ENCODE measurements at places on chromosomes 2 and 18.

DNA sequence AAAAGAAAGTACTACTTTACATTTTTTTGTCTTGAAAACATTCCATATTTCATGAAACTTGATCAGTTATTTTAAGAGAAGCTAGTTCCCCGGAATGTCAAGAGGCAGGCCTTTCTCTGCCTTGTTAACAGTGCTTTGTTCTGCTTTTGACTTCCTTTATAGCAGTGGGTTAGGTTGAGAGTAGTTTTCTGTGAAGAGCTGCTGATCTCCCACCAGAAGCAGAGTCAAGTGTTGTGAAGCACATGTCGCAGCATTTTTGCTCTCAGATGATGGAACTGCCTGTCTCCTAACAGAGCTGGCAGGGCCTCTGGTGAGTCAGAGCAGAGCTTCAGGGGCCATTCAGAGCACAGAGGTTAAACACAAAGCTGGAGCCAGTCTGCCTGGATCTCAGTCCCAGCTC is 871.8 kb downstream of the SLC4A3 start:
- no peak for DNase-seq

DNA sequence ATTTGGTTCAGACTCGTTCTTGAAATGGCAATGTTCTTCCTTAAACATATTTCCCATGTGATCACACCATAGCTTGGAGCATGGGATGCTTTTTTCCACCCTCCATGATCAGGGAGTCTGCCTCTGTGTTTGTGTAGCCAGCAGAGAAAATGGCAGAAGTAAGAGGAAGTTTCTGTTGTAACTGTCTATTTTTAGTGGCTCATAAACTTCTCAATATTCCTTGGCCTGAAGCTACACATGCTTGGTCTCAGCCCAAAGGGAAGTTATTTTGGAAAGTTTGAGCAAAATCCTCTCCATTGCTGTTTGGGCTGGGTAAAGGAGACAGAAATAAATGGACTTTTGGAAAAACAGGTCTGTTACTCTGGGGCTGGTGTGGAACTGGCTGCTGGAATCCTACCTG is 33.4 kb upstream of the ITGA6 start:
- DNase-seq: no peak

DNA sequence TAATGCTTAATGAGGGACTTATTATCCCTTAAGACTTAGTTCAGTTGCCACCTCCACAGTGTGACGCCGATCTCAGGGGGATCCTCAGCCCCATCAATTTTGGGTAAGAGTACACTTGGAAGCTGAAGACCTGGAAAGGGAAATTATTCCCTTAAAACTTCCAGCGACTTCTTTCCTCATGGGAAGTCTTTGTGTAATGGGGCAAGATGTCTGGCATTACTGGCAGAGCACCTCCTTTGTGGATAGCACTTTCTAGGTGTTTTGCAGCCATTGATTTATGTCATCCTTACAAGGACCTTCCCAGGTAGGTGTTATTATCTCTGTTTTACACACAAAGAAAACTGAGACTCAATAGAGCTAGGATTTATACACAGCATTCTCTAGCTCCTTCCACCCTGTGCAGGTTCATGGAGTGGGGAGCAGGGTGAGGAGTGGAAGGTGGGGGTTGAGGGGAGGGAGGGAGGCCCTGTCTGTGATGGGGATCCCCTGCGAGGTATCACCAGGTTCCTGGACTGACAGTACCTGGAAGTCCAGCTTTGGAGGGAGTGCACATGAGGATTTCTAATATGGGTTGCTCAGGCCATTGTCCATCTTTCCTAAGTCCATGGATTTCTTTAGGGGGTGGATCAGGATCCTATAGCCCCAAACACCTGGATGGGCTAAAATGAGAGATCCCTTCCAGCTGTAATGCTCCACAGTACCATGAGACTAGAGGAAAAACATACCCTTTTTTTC is 79.4 kb downstream of the MYCN start:
- DNase-seq: no peak

DNA sequence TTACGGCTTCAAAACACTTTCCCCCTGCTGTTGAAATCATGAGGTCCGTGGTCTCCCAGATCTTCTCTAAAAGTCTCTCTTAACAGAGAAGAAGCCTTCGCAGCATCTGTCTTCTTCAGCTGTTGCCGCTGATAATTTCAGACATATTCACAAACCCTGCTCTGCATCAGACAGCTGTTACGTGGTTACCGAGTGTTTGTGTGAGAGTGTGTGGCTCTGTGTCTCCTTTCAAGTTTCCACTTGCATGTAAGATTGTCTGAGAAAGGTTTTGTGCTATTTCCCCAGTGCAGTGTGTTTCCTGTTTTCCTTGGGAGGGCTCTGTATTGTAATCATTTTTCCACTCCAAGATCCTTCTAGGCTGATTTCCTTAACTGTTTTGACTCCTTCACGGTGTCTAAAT is 32.8 kb downstream of the MAIP1 start:
- no peak for DNase-seq

GRCh38 chr2:161044921-161045320 is 115.3 kb upstream of the TANK start:
- DNase-seq: no peak

DNA sequence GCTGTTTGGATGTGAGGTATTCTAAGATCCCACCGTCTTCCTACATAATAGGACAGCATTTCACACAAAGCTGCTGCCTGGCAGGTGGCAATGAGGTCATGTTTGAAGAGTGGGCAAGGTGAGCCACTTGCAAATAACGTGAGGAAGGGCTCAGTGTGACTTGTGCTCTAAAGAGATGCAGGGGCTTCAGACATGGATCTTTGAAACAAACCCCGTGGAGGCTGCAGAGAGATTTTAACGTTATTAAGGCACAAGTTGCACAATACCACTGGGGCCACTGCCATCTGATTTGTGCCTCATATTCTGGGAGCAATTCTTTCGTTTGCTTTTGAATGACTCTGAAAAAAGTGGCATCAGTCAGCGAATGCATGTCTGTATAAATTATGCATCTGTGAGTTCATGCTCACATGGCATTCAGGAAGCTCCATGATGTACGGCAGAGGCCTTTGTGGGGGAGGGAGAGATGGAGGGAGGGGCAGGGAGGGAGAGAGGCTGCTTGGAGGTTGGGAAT is 362.0 kb downstream of the SOX11 start:
- DNase-seq: no peak

DNA sequence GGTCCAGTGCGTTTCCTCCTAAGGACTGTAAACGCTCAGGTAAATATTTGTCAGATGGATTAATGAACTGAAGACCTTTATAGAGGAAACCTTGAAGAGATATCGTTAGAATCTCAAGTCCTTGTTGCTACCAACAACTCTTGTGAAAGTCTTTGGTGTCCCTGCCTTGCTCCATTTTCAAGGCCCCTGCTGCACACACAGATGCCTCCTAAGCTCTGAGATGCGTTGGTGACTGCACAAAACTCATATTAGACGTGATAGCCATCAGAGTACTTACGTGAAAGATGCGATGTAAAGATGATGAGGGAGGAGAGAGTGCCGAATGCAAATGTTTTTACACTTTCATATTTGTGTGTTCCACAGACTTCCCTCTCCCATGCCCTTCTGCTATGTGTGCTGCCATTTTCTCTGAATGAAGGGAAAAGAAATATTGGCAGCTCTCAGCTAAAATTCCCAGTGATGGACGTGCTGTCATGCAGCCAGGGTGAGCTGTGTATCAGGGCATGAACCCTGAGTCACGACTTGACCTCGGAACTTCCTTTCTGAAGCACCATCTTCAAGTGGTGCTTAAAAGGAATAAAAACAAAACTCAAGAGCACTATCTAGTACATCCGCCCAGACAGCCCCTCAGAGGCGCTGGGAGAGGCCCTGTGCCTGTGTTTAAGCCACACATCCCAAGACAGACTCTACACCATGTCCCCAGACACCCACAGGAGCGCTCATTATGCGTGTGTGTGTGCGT is 117.4 kb downstream of the FAM210A start:
- no peak for DNase-seq

Measured in epithelial cell of prostate (primary cell).